Stimulated activated CD4-positive, alpha-beta T cell treated with anti-CD3 and anti-CD28 coated beads, Interleukin-1b, Interleukin-23, amount 100 ng/mL, for 24 hours (primary cell): ENCODE measurements at places on chromosomes 12 and 14.

GRCh38 chr12:6771091-6771495, 1.2 kb upstream of the LAG3 start:
- DNase-seq = no peak

- no peak for DNase-seq
Measured at GRCh38 chr12:24909667-24910066, 39.2 kb downstream of the BCAT1 start.

- no peak for DNase-seq
Measured at GRCh38 chr14:74949859-74950573, 5.4 kb downstream of the PGF start.

DNA sequence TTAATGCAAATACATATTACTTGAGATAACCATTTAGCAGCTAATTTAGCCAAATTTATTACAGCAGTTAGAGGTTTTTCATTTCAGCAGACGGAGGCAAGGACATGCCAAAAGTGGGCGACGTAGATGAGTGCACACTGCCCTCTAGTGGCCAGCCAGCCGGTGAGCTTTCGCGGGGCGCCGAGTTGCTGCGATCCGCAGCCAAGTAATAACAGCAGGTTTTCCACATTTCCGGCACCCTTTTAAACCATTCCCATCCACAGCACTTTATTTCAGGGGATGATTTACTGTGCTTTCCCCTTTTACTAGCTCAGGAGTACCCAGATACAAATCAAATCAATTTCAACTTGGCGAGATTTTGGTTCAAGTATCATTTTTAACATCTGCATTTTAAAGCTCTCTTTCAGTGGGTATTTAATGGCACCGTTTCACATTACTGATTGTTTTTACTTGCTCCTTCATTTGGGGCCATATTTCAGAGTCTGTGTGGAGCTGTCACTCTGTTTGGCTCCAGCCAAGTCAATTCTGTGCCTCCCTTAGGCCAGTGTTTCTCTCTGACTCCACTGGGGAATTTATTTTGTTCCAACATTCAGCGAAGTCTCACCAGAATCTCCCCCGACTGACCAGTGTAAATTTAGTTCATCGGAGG, 158.0 kb downstream of the EGLN3 start:
- peak; percentile 51 for DNase-seq

- DNase-seq = no peak
Measured at GRCh38 chr14:30779210-30779609, 95.1 kb upstream of the COCH start.

DNA sequence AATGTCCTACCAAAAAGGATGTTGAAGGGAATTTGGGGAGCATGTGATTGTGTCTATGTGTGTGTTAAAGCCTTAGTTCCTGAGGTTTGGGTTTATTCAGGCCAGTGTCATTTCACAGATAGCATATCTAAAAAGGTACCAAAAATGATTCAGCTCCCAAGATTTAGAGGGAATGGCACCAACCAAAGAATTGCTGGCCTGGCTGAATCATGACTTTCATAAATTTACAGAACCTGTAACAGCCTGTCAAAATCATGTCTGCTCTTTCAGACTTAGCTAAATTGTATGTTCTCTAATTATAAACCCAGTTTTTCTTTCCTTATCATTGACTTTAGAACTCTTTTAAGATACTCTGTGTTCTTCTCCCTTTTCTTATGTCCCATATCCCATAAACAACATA, 231.5 kb downstream of the NUBPL start:
- DNase-seq = no peak

GRCh38 chr14:100104523-100105300, 39.5 kb downstream of the EVL start:
- DNase-seq = no peak

DNA sequence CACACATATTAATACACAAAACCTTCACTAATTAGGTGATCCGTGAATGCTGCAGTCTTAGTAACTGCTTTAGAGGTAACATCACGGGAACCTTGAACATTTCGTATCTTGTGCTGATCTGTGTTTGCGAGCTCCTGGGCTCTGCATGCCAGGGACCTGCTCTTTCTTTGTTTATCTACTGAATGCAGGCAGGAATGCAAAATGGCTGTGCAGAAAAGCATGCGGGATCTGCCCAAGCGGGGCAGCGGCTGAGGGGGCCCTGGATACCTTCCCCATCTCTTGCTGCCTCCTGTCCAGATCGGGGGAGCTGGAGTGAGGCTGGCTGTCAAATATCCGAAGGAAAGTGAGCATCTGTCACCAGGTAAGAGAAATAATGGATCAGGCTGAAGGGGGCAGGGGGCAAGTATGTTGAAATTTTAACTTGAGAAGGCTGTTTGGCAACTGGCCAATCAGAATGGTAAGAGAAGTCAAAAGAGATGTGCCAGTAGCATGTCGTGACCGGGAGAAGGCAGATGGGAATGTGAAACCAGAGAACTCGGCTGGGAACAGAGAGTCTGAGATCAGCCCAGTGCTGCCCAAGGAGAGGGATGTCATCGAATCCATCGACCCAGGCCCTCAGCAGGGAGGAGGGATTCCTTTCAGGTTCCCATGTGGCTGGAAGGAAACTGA, 191.4 kb downstream of the TTC7B start:
- no peak for DNase-seq

- no peak for DNase-seq
Measured at GRCh38 chr12:31106101-31106803, 32.6 kb downstream of the DDX11 start.

- DNase-seq = no peak
Measured at GRCh38 chr14:55556929-55557623, 22.9 kb upstream of the KTN1 start.
